Motor neuron (in vitro differentiated cells): ENCODE measurements at places on chromosomes 1 and 21. TPM values are rescaled to one million over a fixed set of nuclear protein-coding genes. Genes with fewer than 3 reads are reported as not detected.

The FAM110D gene
- 1.1 TPM in 2 replicates for total RNA-seq

The SIM2 gene
- 0.75 and 1.3 TPM in 2 replicates for total RNA-seq

DNA sequence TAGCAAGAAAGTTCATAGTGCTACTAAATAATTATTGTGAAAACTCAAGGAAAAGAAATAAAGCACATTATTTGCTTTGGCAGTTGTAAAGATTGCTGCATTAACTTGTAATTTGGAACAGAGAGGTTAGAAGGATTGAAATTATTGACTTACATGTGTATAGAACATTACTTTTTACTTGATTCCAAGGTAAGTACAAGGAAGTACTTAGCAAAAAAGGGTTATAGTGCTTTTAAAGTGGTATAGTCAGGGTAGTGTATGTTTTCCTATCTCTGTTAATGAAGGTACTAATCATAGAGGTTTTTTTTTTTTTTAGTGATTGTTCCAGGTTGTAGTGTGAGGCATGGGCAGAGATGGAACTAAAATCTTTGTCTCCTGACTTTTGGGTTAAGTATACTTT is 29.4 kb downstream of the MAN1A2 start:
- no peak for ATAC-seq

DNA sequence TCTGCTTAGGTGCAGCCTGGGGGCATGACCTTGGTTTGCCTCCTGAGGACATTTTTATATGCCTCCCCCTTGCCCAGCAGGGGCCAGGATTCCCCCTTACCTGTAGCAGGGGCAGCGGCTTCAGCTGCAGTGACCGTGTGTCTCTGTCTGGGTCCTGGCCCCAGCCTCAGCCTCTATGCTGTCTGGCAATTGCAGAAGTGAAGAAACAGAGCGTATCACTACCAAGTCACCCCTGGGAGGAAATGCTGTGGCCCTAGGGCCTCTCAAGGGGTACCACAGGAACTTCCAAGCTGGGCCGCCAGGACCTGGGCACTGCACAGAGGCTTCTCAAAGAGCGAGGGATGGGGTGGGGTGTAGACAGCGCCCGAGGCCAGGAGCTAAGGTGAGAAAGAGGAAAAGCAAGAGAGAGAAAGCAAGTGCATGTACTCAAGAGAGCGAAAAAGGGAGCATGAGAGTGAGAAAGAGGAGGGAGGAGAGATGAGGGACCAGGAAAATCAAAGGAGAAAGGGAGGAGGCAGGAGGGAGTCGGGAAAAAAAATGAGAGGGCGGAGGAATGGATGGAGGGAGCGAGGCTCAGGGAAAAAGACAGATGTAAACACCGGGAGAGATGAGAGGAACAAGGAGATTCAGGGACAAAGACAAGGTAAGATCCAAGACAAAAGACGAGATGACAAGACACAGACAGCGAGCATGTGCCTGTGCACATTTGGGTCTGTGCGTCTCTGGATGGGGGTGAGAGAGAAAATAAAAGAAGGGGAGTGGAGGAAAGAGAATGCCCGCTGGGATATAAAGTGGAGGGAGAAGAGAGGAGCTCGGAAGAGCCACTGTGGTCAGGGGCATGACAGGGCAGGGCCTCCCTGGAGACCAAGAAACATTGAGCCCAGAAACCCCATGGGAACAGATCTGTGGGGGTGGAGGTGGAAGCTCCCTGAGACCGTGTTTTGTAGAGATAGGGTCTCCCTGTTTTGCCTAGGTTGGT is at the start of gene PTAFR:
PTAFR (minus strand) TSS at position 199 of the 979 bp plus-strand sequence. CDS start 25,669 bp downstream, outside the sequence.
- ATAC-seq: no peak

GRCh38 chr1:25586181-25586588 is 30.4 kb upstream of the MAN1C1 start:
- no peak for ATAC-seq
